ENCODE measurements at places on chromosomes 4 and X.

GRCh38 chr4:60905162-60905561 lies 295.0 kb upstream of the ADGRL3 start:
- DNase-seq, result no peak

GRCh38 chr4:12852338-12853307 lies 631.5 kb downstream of the RAB28 start:
- DNase-seq, result no peak

DNA sequence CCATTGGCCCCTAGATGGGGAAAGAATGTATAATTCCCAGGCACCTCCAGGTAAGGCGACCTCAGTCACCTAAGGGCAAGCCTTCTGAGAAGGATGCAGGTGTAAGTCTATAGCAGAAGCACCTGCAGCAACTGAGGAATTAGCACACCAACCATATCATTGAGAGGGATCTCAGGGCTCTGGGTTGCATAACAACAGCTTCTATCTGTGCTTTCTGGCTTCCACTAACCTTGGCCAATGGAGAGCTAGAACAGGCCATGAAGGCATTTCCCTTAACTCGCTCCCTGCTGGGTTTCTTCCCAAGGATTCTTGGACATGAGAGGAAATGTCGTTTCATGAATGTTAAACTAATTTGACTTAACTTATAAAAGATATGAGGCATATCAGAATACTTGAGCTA lies 177.8 kb upstream of the GK2 start:
- DNase-seq, result no peak

DNA sequence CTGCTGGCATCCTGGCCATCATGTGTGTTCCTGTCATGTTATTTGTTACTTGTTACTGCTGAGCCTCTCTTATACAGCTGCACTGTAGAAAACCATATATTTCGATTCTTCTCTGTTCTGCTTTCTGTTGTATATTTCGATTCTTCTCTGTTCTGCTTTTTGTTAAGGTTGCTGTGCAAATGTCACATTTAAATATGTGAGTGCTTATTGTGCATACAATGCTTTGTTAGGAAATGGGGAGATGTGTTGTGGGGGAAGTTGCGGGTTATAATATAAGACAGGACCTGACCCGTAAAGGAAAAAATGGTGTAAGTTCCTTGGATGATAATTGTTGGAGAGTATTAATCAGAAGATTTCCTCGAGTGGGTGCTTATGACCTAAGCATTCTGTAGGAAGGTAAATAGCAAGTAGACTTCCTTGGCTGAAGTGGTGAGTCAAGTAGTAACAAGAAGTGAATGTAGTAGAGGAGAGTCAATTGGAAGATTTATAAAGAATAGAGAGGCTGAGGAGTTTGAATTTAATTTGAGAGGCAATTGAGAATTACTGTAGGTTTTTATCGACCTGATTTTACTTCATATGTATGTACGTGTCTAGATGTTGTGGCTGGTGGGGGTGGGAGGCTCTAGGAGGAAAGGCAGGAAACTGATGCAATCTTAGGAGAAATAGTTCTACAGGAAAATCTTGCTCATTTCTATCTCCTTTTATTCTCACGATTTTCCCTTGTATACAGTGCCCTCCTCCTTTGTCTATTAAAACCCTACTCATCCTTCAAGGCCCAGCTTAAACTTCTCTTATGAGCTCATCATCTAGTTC lies 8.5 kb downstream of the OGT start:
- no peak for DNase-seq

GRCh38 chrX:135944486-135944885 lies 29.3 kb downstream of the MMGT1 start:
- DNase-seq, result no peak
